Foreskin keratinocyte (primary cell): ENCODE measurements at places on chromosomes 6 and 20. TPM values are rescaled to one million over a fixed set of nuclear protein-coding genes. Genes with fewer than 3 reads are reported as not detected.

The ULBP1 gene
- 1.9 and 6.4 TPM in 2 replicates for total RNA-seq

The TJAP1 gene
- 28.6 and 29.7 TPM in 2 replicates for total RNA-seq

The ADGRF5 gene
- 0.03 TPM in 1 of 2 replicates, not detected in the other for total RNA-seq

The CFAP61 gene
- total RNA-seq = not detected in 2 replicates

The SLC2A10 gene
- 0.11 and 0.37 TPM in 2 replicates for total RNA-seq

The OXT gene
- total RNA-seq = not detected in 2 replicates

The SAMD3 gene
- total RNA-seq = 1.6 and 7.1 TPM in 2 replicates

The PCED1A gene
- total RNA-seq = 7.9 and 9.8 TPM in 2 replicates

The CABLES2 gene
- 6.2 and 7.1 TPM in 2 replicates for total RNA-seq

The WFDC2 gene
- 0.42 TPM in 1 of 2 replicates, not detected in the other for total RNA-seq

The MOXD1 gene
- 1.6 and 4.0 TPM in 2 replicates for total RNA-seq

The PCK1 gene
- not detected in 2 replicates for total RNA-seq

The CALHM5 gene
- 0.11 and 0.20 TPM in 2 replicates for total RNA-seq

The ABCF1 gene
- total RNA-seq = 57.1 and 69.7 TPM in 2 replicates

The FOXF2 gene
- total RNA-seq = 0.11 and 0.14 TPM in 2 replicates

The CD83 gene
- 8.0 and 8.9 TPM in 2 replicates for total RNA-seq

The MED20 gene
- 30.2 and 33.2 TPM in 2 replicates for total RNA-seq

The WASF1 gene
- 18.7 and 21.1 TPM in 2 replicates for total RNA-seq

The ERVFRD-1 gene
- total RNA-seq = not detected in 2 replicates

The TRDN gene
- total RNA-seq = not detected in 2 replicates

The RAMACL gene
- 0.17 and 0.18 TPM in 2 replicates for total RNA-seq

The CAGE1 gene
- total RNA-seq = 0.07 and 0.20 TPM in 2 replicates

The TPD52L2 gene
- 137 and 144 TPM in 2 replicates for total RNA-seq

The DEFB124 gene
- total RNA-seq = not detected in 2 replicates

The PLEKHG1 gene
- total RNA-seq = 2.5 and 4.1 TPM in 2 replicates

The ZSCAN23 gene
- 1.1 and 2.7 TPM in 2 replicates for total RNA-seq

The C6orf141 gene
- total RNA-seq = 19.8 and 21.2 TPM in 2 replicates

The C20orf96 gene
- 1.7 and 1.8 TPM in 2 replicates for total RNA-seq

The MUCL3 gene
- not detected in 2 replicates for total RNA-seq

The AVP gene
- not detected in 2 replicates for total RNA-seq

The C6orf15 gene
- 0.11 and 0.68 TPM in 2 replicates for total RNA-seq

The TMC2 gene
- total RNA-seq = not detected in 2 replicates

The RPS6KA2 gene
- 8.3 and 8.9 TPM in 2 replicates for total RNA-seq

The ZC3H12D gene
- under 0.01 and 0.10 TPM in 2 replicates for total RNA-seq

The HLA-G gene
- total RNA-seq = 1.7 and 2.5 TPM in 2 replicates

The OPN5 gene
- not detected in 2 replicates for total RNA-seq

The ABHD16B gene
- total RNA-seq = not detected in 2 replicates

The PTPRK gene
- total RNA-seq = 89.8 and 177 TPM in 2 replicates

The VWA7 gene
- 0.34 and 0.46 TPM in 2 replicates for total RNA-seq

The SNHG17 gene
- 30.6 and 46.9 TPM in 2 replicates for total RNA-seq

The CYP39A1 gene
- 1.3 and 2.1 TPM in 2 replicates for total RNA-seq

The MMP24 gene
- 0.03 and 0.04 TPM in 2 replicates for total RNA-seq

The SPATS1 gene
- not detected in 2 replicates for total RNA-seq

The VPS16 gene
- total RNA-seq = 25.8 and 28.1 TPM in 2 replicates

The NTSR1 gene
- 2.3 and 2.8 TPM in 2 replicates for total RNA-seq

The CCDC170 gene
- 0.41 TPM in 1 of 2 replicates, not detected in the other for total RNA-seq

The TMEM217 gene
- total RNA-seq = 0.63 and 0.78 TPM in 2 replicates

The STX11 gene
- 0.25 and 0.31 TPM in 2 replicates for total RNA-seq

The C20orf141 gene
- total RNA-seq = not detected in 2 replicates

The SPEF1 gene
- 0.14 and 0.17 TPM in 2 replicates for total RNA-seq

The SLC35A1 gene
- total RNA-seq = 9.9 and 10.7 TPM in 2 replicates

The NRM gene
- total RNA-seq = 24.5 and 26.3 TPM in 2 replicates

The DSP gene
- total RNA-seq = 352 and 371 TPM in 2 replicates

The RSPO3 gene
- not detected in 2 replicates for total RNA-seq

The PRL gene
- not detected in 2 replicates for total RNA-seq

The SAMHD1 gene
- 66.2 and 71.5 TPM in 2 replicates for total RNA-seq

The MATN4 gene
- total RNA-seq = 0.10 TPM in 1 of 2 replicates, not detected in the other

The CASS4 gene
- not detected in 2 replicates for total RNA-seq

The SSTR4 gene
- not detected in 2 replicates for total RNA-seq
